Vagina (tissue), 2 donors: ENCODE measurements at places on chromosomes 1 and 21.

DNA sequence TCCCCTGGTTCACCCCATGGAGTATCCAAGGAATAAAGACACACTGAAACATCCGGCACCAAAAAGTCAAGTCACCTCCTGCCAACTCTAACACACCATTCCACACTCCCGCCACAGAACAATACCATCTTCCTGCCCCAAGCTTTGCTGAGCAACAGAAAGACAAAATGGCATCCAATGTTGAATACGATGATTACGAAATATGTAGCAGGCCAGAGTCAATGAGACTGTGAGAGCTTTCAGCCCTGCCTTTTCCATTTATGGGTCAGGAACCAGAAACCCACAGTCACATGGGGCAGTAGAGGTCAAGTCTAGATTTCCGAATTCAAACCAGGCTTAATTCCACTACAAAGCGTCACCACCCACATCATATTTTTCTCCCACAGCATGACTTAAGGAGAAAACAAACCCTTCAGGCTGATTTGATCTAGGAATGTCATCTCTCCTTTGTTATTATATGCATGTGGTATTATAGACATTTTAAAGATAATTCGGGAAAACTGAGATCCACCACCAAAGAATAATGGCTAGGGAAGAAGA, 249.8 kb downstream of the SETD4 start:
- H3K36me3 ChIP-seq, result no peaks in the 10 kb centered on the region
- no peaks in the 10 kb centered on the region for H3K4me1 ChIP-seq
- no peak overlapping the region for H3K27ac ChIP-seq
- no peak overlapping the region for H3K4me3 ChIP-seq
- DNase-seq, result no peak

DNA sequence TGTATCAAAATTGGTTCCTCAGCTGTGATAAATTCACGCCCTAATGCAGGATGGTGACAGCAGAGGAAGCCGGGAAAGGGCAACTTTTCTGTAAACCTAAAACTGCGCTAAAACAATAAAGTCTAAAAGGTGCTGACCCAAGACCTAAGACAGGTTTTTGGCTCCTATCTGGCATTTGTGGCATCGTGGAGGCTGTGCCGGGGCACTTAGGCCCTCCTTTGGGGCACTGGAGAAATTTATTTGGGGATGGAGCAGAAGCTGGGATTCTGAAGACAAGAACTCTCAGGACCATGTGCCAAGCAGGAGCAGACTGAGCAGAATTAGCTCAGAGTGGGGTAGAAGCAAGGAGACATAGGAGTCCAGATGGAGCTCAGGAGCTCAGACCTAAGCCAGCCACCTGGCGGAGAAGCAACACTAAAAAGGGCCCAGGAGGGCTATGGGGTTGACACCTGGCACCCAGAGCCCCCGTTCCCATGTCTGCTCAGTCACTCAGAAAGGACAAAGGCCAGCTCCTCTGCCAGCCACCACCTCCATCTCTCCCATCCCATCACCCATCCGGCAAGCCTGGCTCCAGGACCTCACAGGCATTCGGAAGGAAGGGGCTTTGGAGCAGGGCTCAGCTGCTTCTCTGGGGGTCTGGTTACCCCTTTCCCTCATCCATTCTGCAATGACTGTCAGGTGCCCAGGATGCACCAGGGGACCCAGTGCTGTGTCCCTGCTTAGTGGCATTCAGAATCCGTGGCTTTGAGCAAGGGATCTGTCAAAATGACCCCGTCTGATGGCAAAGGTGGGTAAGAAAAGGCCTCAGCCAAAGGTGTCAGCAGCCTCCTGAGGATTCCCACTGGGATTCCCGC, 347.7 kb downstream of the NPHP4 start:
- H3K27me3 ChIP-seq, result no peaks in the 10 kb centered on the region
- no peak for DNase-seq
- no peak overlapping the region for H3K27ac ChIP-seq
- no peak overlapping the region for H3K4me3 ChIP-seq

DNA sequence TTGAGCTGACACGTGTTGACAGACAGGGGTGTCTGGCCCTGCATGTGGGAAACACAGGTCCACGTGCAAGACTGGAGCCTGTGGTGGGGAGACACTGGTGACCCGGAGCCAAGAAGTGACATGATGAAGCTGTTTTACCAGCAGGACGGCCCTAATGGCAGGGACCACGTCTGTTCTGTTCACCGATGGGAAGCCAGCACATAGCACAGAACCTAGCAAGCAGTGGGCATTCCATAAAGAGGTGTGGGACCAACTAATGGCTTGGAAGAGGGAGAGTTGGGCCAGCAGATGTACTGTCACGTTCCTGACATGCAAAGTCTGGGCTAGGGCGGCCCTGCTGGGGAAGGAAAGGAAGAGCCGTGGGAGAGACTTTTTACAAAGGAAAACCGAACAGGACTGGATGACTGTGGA, 15.3 kb downstream of the NAV1 start:
- peak overlapping the region; percentile 9 for H3K27ac ChIP-seq
- H3K36me3 ChIP-seq, result no peaks in the 10 kb centered on the region
- peaks cover 30% of the 10 kb centered on the region for H3K4me1 ChIP-seq
- no peak for DNase-seq
- H3K4me3 ChIP-seq, result no peak overlapping the region
- no peaks in the 10 kb centered on the region for H3K27me3 ChIP-seq

DNA sequence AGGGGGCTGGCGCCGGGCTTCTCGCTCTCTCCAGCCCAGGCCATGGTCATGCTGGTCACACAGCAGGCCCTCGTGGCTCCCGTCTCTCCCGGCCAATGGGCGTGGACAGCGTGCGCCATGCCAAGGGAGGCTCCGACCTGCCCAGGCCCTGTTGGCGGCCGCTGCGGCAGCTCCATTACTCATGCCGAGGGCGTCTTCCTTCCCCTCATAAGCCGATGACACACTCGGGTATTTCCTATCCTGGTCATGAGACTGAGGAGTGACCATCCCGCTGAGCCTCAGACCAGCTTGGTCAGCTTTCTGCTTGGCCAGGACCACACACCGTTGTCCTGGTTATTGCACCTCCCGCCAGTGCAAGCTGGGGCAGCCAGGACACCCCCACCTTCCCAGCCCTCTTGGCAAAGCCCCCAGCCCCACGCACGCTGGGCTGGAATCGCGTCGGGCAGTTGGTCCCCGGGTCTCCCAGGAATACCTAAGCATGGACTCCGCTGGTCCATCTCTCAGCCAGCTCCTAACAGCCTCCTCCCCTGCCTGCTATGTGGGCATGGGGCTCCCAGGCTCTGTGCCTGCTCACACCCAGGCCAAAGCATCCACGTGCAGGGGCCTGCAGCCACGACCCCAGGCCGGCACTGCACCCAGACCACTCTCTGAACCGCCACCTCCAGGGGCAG, 49.8 kb downstream of the ARHGEF16 start:
- H3K4me1 ChIP-seq, result peaks cover 21% of the 10 kb centered on the region
- H3K4me3 ChIP-seq, result no peak overlapping the region
- no peaks in the 10 kb centered on the region for H3K36me3 ChIP-seq
- H3K27me3 ChIP-seq, result no peaks in the 10 kb centered on the region

GRCh38 chr1:212753749-212754148, 37.8 kb downstream of the NSL1 start:
- no peak overlapping the region for H3K27ac ChIP-seq
- no peak for DNase-seq
- no peaks in the 10 kb centered on the region for H3K36me3 ChIP-seq
- H3K4me3 ChIP-seq, result no peak overlapping the region
- H3K4me1 ChIP-seq, result peaks cover 19% of the 10 kb centered on the region

DNA sequence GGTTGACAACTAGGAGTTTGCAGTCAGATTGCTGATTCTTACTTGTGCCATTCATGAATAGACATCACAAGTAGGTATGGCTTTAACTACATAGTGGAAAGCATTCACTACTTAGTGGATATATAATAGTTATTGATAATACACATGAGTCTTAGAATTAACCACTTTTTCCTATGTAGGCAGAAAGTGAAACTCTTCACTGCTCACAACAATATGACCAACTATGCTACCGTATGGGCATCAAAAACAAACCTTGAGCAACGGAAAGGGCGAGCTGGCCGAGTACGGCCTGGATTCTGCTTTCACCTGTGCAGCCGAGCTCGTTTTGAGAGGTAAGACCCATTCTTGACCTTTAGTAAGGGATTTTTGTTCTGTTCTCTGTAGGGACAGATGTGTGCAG, 38.7 kb downstream of the DHX9 start:
- no peak overlapping the region for H3K27ac ChIP-seq
- H3K4me1 ChIP-seq, result no peaks in the 10 kb centered on the region
- H3K36me3 ChIP-seq, result no peaks in the 10 kb centered on the region
- DNase-seq, result no peak

DNA sequence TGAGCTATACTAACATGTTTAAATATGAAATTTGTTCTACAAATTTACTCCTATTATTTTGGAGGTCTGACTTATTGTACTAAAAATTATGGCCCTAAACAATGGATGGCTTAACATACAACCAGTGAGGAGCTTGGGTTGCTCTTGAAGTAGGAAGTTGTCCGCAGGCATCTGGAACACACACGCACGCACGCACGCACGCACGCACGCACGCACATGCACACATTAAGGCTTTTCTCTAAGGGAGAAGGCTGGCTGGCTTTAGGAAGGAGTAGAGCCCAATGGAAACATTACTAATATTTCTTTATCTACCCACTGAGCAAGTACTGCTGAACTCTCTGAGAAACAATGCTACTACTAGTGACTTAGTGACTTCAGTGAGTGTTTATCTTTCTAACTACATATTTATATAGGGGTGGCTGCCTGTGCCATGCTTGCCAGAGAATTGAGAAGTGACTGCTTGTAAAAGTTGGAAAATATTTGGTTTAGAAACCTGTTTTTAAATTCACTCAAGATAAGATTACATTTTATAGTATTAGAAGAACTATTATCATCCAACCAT, 16.2 kb upstream of the ARHGAP29 start:
- peaks cover 4% of the 10 kb centered on the region for H3K4me1 ChIP-seq
- H3K36me3 ChIP-seq, result no peaks in the 10 kb centered on the region
- no peak overlapping the region for H3K27ac ChIP-seq
- no peak overlapping the region for H3K4me3 ChIP-seq

DNA sequence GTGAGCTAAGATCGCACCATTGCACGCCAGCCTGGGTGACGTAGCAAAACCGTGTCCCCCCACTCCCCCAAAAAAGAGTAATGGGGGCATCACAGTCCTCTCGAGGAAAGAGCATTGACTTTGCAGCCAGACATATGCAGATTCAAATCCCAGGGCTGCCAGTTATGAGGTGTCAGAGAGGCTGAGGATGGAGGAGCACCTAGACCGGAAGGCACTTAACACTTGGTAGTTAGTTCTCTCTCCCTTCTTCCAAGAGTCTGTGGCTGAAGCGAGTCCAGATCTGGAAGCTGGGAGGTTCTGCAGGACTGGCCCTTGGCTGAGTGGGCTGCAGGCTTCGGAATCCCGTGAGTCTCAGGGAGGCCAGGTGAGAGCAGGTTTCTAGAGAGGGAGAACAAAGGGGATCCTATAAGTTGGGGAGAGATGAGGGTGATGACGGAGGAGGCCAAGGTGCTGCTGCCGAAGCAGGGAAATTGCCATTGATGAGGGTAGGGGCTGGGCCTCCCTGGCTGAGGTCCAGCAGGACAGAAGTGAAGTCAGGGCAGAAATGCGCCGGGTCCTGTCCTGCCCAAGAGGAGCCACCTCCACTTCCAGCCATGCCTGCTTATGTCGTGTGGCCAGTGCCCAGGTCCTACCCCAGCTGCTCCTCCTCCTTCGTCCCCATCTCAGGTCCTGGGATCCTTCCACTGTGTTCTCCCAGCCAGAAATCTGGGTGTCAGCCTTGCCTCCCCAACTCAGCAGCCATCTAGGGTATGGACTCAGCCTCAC, 13.3 kb upstream of the SPOCD1 start:
- H3K4me3 ChIP-seq, result no peak overlapping the region
- no peak for DNase-seq
- no peaks in the 10 kb centered on the region for H3K36me3 ChIP-seq
- no peaks in the 10 kb centered on the region for H3K27me3 ChIP-seq
- no peak overlapping the region for H3K27ac ChIP-seq
- no peaks in the 10 kb centered on the region for H3K4me1 ChIP-seq
